ENCODE measurements at places on chromosomes 3 and 15. TPM values are rescaled to one million over a fixed set of nuclear protein-coding genes. Genes with fewer than 3 reads are reported as not detected.

The BFSP2 gene
- 0.45 TPM for total RNA-seq

The IGSF11 gene
- total RNA-seq, result 2.5 TPM

The TTLL13 gene
- not detected for total RNA-seq

The NR2E3 gene
- total RNA-seq, result not detected

The ISG20 gene
- total RNA-seq, result 141 TPM

The PARP15 gene
- total RNA-seq, result 38.6 TPM

The IL17RB gene
- total RNA-seq, result 0.31 TPM

The TMEM108 gene
- not detected for total RNA-seq

The CLRN1 gene
- total RNA-seq, result not detected

The RTP1 gene
- not detected for total RNA-seq

The PDZRN3 gene
- not detected for total RNA-seq

The FETUB gene
- total RNA-seq, result not detected

The HTR3E gene
- total RNA-seq, result not detected

The CRTAP gene
- 21.2 TPM for total RNA-seq

The C3orf85 gene
- total RNA-seq, result not detected

The CCDC39 gene
- total RNA-seq, result not detected

The TRH gene
- not detected for total RNA-seq

The GOLGA8T gene
- 0.94 TPM for total RNA-seq

The CCRL2 gene
- 10.1 TPM for total RNA-seq

The NPAP1 gene
- not detected for total RNA-seq

The IL20RB gene
- total RNA-seq, result 1.6 TPM

The ZNF619 gene
- total RNA-seq, result 6.7 TPM

The NPHP3 gene
- total RNA-seq, result 15.2 TPM

The PLA2G4E gene
- not detected for total RNA-seq

The NPTN gene
- total RNA-seq, result 31.4 TPM

The ZIC1 gene
- not detected for total RNA-seq

The RAP2B gene
- total RNA-seq, result 17.2 TPM

The SERPINI2 gene
- not detected for total RNA-seq

The FAM3D gene
- total RNA-seq, result not detected

The GOLGA8G gene
- total RNA-seq, result not detected

The FNDC3B gene
- 11.5 TPM for total RNA-seq

The RPP14 gene
- 12.8 TPM for total RNA-seq

The MUSTN1 gene
- 1.5 TPM for total RNA-seq

The SLC15A2 gene
- total RNA-seq, result 1.9 TPM

The ZIC4 gene
- not detected for total RNA-seq

The TMC3 gene
- total RNA-seq, result not detected

The ARL6IP5 gene
- 153 TPM for total RNA-seq

The TBCCD1 gene
- 19.4 TPM for total RNA-seq

The CMTM7 gene
- total RNA-seq, result 38.3 TPM

The ANKRD34C gene
- total RNA-seq, result not detected

The LRTM1 gene
- not detected for total RNA-seq

All from activated CD8-positive, alpha-beta T cell treated with anti-CD3 and anti-CD28 coated beads, Interleukin-2, amount 10 ng/mL, durations not matched to agents 7 days and 5 days (primary cell).